GDM1 (cell line): ENCODE measurements at places on chromosomes 4 and X.

DNA sequence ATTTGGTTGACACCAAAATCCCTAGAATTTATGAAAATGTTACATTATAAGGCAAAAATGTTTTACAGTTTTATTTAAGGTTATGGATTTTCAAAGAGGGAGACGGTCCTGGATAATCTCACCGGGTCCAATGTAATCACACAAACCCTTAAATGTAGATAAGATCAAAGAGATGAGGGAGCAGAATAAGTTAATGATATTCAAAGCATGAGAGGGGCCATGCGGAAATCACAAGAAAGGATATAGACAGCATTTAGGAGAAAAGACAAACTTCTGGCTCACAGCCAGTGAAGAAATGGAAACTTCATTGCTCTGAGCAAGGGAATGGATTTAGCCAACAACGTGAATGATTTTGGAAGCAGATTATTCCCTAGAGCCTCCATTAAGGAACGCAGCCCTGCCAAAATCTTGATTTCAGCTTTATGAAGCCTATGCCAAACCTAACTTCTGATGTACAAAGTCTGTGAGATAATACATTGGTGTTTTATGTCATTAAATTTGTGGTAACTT is 684.4 kb upstream of the GNPDA2 start:
- DNase-seq: no peak

DNA sequence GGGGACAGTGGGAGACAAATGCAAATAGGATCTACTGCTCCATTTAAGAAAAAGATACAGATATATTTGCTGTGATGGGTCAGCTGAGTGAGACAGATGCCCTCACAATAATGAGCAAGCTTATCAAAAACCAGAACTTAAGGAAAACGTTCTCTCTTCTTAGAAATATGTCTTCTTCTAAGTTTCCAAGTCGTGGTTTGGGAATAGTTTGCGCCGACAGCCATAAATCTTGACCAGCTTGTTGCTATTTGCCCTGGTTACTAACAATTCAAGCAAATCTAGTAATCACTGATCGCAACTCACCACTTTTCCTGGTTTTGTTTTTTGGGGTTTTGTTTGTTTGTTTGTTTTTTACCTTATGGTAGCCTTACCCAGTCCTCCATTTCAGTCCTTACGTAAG is 67.6 kb upstream of the GUCY1A1 start:
- DNase-seq: no peak

DNA sequence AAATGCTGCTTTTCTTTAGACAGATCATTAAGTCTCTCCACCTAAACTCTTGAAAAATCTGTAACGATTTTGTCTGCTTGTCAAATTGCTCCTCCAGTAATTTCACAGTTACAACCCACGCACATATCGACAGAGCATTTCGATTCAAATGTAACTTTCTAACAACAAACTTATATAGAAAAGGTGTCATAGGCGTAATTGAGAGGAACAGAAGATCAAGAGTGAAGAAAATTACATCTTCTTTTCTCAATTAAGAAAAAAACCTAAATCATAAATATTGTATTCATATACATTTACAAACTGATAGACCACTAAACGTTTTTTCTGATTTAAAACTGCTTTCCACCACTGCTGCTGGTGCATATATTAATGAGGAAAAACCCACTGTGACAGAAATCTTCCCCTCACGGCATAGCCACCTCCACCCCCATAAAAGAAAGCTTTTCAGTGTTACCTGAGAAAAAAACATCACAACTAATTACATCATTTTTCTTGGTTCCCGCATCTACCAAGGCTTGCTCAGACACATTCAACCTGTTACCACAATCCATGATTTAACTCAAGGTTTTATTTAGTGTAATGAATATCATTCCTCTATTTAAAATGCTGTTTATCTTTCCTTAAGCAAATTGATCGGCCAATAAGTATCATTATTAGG is 1.9 kb downstream of the GPM6A start:
- DNase-seq: no peak

DNA sequence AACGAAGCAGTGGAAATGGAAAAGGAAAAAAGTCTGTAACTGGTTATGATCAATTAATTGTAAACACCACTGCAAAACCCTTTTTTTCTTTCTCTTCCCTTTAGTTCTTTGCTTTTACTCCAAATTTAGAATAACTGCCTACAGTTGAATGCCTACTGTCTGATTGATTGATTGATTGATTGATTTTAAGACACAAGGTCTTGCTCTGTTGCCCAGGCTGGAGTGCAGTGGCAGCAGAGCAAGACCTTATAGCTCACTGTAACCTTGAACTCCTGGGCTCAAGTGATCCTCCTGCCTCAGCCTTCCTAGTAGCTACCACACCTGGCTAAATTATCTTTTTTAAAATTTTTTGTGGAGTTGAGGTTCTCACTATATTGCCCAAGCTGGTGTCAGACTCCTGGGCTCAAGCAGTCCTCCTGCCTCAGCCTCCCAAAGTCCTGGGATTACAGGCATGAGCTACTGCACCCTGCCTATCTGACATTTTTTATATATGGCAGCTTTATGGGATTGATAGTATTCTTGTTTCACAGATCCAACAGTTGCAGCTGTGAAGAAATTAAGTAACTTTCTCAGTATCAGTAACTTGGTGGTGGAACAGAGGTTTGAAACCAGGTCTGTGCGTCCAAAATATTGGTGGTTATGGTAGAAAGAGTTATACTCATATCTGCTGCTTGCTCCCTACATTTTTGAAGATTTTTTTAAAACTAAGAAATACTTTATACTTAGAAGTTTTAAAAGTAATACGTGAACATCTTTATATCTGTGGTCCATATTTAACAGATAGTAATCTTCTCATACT is 12.4 kb downstream of the UBE2K start:
- DNase-seq: no peak

- DNase-seq: no peak
Observed at GRCh38 chr4:184817494-184818215, 8.1 kb downstream of the ACSL1 start.
